Smooth muscle cell of trachea (primary cell): ENCODE measurements at places on chromosomes 3 and 15. TPM values are rescaled to one million over a fixed set of nuclear protein-coding genes. Genes with fewer than 3 reads are reported as not detected.

CACNA2D2 gene
- total RNA-seq: not detected in 2 replicates

DNASE1L3 gene
- total RNA-seq: not detected in 2 replicates

NDN gene
- 59.6 and 132 TPM in 2 replicates for total RNA-seq

UNC13C gene
- not detected in 2 replicates for total RNA-seq

CFAP100 gene
- total RNA-seq: not detected in 2 replicates

STRA6 gene
- total RNA-seq: 0.29 and 0.83 TPM in 2 replicates

MORC1 gene
- not detected in 2 replicates for total RNA-seq

ITIH1 gene
- total RNA-seq: not detected in 2 replicates

GDPGP1 gene
- 5.5 and 10.4 TPM in 2 replicates for total RNA-seq

LMAN1L gene
- total RNA-seq: 0.15 TPM in 1 of 2 replicates, not detected in the other

CFAP92 gene
- total RNA-seq: 0.17 TPM in 1 of 2 replicates, not detected in the other

PSTPIP1 gene
- total RNA-seq: 0.17 and 0.73 TPM in 2 replicates

KNG1 gene
- not detected in 2 replicates for total RNA-seq
